ENCODE measurements at places on chromosomes 6 and 20. TPM values are rescaled to one million over a fixed set of nuclear protein-coding genes. Genes with fewer than 3 reads are reported as not detected.

LY6G5C gene
- total RNA-seq, result not detected

DCDC2 gene
- not detected for total RNA-seq

SLC32A1 gene
- total RNA-seq, result not detected

GFRAL gene
- total RNA-seq, result not detected

RCAN2 gene
- total RNA-seq, result 0.16 TPM

PTCHD4 gene
- 0.36 TPM for total RNA-seq

RNF144B gene
- total RNA-seq, result 3.2 TPM

CUL7 gene
- 30.5 TPM for total RNA-seq

HRH3 gene
- not detected for total RNA-seq

MOG gene
- total RNA-seq, result not detected

MUCL3 gene
- total RNA-seq, result not detected

MCCD1 gene
- not detected for total RNA-seq

OPN5 gene
- total RNA-seq, result not detected

SMPD2 gene
- 7.6 TPM for total RNA-seq

REM1 gene
- total RNA-seq, result 3.4 TPM

ADGRG6 gene
- total RNA-seq, result 1.4 TPM

SLC26A8 gene
- total RNA-seq, result not detected

ACTR5 gene
- 2.5 TPM for total RNA-seq

HCRTR2 gene
- total RNA-seq, result not detected

WFDC12 gene
- not detected for total RNA-seq

ABT1 gene
- 11.7 TPM for total RNA-seq

TREM1 gene
- total RNA-seq, result 8.6 TPM

EPPIN gene
- total RNA-seq, result not detected

SUMO4 gene
- 0.16 TPM for total RNA-seq

ECT2L gene
- total RNA-seq, result under 0.01 TPM

PARD6B gene
- total RNA-seq, result 0.32 TPM
